Hypothalamus (tissue), 51 donors: ENCODE measurements at places on chromosomes 1 and 21.
A peak's percentile ranks its signal among the peaks of the same experiment; 100 is the strongest.

- DNase-seq = no peak
Measured at GRCh38 chr1:14613926-14614325, 15.4 kb downstream of the KAZN start.

- DNase-seq = no peak
Measured at GRCh38 chr1:119108988-119109387, 31.5 kb downstream of the WARS2 start.

DNA sequence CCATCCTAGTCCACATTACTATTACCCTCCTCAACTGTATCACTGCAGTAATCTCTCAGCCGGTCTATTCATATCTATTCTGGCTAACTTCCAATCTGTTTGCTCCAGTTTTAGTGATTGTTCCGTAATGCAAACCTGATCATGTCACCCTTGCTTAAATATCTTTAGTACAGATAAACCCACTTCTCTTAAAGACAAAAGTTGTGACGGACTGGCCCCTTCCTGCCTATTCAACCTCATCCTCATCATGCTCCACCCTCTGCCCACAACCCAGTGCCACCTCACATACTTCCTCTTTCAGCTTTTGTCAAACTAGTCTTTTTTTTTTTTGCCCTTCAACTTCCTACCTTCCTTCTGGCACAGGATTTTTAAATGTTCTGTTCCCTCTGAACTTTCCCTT is 2.8 kb upstream of the C1orf162 start:
- DNase-seq = no peak

DNA sequence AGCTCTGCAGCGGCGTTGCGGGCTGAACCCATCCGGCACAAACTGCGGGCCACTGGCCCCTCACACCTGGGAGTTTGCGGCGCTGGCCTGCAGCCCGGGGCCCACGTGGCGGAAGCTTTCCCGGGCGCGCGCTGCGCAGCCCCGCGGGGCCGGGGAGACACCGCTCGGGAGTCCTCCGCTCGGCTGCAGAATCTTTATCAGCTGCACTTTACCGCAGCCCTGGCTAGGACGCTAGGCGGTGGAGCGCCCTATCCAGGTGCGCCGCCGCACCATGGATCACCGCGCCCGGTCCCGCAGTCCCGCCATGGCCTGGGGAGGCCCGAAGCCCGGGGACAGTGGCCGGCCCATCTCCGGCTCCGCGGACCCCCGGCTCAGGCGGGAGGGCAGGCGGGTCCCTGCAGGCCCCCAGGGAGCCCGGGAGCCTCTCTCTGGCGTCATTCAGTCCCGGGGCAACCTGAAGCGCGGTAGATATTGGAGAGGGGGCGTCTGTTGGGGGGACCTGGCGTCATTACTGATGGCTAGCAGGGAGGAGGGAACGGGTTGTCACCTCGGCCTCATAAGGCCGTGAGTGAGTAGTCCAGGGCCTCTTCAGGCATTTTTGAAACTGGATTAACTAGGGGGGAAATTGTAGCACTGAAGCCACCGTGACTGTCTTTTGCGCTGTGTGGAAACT is 5.7 kb upstream of the OLIG2 start:
- DNase-seq = no peak

DNA sequence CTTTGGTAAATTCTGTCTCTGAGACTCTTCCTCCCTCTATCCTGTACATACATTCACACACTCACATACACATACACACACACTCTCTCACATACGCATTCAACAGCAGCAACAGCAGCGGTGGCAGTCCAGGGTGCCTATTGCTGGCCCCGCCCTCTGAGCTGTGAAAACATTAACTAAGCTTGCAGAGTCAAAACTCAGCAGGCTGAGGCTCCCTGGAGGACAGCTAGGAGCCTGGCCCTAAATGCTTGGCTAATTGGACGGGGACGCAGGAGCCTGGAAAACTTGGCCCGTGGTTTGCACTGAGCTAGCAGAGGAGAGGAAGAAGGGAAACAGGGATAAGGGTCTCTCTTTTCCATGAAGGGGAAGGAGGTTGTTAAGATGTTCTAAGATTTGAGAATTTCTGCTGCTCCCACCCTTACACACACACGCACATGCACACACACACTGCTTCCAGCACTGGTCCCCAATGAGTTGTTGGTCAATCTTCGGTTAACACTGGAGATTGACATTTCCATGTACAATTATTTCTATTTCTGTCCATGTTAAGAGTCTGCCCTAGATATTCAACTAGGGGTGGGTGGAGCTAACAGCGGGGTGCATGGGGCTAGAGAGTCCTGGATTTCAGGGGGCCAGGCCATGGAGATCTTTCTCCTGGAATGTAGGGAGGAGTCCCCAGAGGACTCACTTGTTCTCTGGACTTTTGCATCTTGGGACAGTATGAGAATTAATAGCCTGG is 94.2 kb downstream of the PLXNA2 start:
- no peak for DNase-seq

- no peak for DNase-seq
Measured at GRCh38 chr1:3869751-3870301, 12.6 kb downstream of the DFFB start.

DNA sequence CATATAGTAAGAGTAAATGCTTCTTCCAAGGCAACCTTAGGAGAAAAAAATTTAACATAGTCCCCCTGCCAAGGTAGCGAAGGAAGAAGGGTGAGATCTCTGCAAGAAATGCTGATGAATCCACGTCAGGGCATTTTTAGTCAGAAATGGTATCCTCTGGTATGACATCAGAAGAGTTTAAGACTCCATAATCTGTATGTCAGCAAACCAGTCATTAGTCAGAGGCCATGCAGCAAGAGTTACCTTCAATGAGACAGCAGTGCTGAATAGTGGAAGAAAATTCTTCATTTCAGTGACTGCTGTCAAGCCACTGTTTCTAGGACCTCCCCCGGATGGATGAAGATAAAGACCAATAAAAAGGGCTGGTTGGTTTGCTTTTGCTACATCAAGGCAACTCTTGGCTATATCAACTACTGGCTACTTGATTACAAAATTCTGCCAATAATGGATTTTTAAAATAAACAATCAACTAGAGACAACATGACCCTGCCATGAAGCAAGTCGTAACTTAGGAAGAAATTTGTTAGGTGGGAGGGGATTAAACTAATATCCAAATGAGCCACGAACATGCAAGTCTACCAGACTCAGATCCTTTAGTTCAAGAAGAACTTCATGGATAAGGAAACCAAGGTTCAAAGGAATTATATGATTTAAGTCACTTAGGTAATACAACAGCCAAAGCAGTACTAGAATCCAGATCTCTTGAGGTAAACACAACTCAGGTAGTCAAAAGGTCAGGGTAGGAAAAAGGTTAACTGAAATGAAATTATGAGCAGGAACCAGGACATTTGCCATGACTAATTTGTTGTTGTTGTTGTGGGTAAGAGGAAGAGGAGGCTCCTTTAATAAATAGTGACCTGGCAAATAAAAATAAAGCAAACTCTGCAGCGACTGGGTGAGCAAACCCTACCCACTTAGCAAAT is 25.6 kb upstream of the GUCA2A start:
- no peak for DNase-seq

DNA sequence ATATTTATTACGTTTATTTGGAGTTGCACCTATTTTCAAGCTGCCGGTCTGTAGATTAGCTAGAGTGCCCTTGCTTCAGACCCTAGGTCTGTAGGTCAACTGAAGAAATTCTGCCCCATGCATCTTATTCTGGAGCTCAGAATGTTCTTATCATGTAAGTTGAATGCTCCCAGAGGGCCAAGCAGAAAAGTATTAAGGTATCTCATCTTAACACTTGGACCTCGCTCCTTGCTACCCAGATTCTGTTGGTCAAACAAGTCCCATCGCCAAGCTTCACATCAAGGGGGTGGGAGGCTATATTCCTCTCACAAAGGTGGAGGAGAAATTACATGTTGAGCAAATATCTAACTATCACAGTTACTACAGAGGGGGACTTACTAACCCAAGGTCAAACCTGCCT is 187.7 kb downstream of the C1orf94 start:
- no peak for DNase-seq

- DNase-seq = no peak
Measured at GRCh38 chr21:45091550-45092322, 17.4 kb downstream of the ADARB1 start.

DNA sequence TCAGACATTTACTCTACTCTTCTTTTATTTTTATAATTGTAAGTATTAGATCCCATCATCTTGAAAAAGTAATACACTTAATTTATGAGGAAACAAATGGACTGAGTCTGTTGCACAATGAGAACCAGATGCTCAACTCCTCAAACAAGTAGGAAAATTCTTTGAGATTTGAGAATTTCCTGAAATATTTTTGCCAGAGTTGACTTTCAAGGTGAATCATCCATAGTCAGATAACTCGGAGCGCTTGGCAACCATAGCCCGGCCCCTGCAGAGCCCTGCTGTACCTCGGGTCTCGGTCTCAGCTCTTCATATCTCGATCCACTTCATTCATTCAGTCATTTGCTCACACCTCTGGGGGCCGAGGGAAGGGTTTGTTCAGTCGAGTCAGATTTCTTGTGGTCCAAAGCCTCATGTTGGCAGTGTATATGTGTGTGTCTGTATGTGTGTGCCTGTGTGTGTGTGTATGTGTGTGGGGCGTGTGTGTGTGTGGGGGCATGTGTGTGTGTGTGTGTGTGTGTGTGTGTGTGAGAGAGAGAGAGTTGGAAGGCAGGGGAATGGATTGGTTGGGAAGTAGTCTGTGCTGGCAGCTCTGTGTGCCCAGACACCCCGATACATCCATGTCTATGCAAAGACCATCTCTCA is 18.1 kb upstream of the PCP4 start:
- no peak for DNase-seq

- peak; percentile 71 for DNase-seq
Measured at GRCh38 chr21:39788383-39788782, 43.4 kb downstream of the IGSF5 start.

DNA sequence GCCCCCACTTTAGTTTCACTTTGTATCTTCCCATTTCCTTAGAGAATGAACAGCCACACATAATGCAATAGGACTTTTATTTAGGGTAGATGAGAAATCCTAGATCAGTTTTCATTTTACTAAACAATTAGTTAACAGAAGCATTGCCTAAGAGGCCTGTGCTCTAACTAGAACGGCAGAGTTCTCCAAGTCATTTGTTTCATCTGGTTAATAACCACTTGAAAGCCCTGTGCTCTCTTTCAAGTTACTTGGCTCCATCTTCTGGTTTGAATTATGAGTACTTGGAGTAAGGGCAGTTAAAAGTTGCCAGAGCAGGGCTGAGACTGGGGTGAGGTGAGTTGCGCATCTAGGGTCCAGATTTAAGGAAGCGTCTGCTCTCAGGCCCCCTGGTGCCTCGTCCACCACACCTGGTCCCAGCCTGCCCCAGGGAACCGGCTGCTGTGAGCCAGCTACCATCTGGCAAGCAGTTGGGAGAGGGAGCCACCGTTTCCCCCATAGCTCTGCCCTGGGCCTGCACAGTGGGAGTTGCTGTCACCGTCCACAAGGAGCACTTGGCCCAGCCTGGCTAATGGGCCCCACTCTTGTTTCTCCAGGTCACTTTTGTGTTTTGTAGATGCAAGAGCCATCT is 18.1 kb upstream of the SLC44A3 start:
- DNase-seq = peak; percentile 18

DNA sequence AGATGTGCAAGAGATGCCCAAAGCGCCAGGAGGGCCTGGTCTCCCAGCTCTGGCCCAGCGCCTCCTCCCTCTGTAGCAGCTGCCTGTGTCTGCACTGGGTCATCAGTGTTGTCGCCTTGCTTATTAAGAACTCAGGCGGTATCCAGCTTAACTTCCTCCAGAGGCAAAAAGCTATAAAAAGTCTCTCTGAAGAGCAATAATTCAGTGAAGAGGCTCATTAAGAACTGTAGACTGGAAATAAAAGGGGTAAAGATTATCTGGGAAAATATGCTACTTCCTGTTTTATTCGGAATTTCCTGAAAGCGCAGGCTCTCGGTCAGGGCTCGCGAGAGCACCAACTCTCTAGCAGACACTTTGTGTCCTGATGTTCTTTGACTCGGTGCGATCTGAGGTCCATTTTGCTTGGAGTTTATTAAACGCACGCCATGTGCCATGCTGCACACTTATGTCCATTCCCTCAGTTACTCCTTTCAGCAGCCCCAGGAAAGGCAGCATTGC is 70.4 kb downstream of the MRPS6 start:
- no peak for DNase-seq

DNA sequence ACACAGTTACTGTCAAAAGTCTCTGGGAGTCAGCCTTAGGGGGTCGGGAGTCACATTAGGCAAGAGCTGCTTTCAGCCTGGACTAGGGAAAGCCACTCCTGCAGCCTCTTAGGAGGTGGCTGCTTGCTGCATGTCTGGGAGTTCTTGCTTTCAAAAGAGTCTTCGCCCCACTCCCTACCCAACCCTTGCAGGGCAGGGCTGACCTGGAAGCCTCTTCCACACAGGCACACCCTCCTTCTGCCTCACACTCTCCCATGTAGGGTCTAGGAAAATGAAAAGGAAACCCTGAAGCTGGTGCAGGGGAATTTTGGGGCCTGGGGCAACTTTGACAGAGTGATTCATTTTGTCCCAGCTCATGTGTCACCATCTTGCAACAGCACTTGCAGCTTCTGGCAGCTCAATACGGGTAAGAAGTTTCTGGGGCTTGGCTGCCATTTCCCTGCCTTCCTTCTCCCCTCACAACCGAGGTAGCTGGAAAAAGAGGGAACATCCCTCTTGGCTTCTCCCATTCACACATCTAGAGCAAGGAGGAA is 37.3 kb downstream of the KCND3 start:
- DNase-seq = no peak

- no peak for DNase-seq
Measured at GRCh38 chr1:42081475-42081874, 71.7 kb upstream of the GUCA2B start.

DNA sequence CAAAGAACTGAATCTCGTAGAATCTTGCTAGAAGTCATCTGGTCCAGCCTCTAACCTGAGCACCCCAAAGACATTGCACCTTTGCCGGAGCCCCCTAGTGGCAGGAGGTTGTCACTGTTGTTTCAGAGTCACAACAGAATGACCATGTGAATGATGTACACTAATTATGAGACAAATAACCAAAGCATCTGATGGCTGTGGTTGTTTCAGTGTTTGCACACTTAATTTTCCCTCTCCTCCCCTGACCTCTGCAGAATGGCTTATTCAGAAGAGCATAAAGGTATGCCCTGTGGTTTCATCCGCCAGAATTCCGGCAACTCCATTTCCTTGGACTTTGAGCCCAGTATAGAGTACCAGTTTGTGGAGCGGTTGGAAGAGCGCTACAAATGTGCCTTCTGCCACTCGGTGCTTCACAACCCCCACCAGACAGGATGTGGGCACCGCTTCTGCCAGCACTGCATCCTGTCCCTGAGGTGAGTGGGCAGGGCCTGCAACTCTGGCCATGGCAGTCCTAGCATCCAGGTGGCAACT is 26.4 kb downstream of the TRAF5 start:
- DNase-seq = no peak

DNA sequence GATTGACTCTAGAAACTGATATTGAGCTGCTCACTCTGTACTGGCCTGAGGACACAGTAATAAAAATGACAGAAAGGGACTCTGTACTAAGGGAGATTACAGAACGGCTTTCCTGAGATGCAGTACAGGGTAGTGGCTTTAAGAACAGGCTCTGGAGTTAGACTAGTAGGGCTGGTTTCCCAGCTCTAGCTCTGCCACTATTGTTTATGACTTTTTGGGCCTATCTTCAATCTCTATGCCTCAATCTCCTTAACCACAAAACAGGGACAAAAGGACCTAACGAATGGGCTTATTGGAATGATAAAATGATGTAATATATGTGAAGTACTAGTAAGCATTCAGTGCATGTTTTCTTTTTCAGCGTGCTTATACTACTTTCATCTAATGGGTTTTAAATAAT is 1.4 kb downstream of the DEPDC1 start:
- DNase-seq = no peak

GRCh38 chr1:183349201-183349711 is 68.9 kb downstream of the NMNAT2 start:
- peak; percentile 76 for DNase-seq
